ENCODE measurements at places on chromosomes 7 and 10.
A peak's percentile ranks its signal among the peaks of the same experiment; 100 is the strongest.

DNA sequence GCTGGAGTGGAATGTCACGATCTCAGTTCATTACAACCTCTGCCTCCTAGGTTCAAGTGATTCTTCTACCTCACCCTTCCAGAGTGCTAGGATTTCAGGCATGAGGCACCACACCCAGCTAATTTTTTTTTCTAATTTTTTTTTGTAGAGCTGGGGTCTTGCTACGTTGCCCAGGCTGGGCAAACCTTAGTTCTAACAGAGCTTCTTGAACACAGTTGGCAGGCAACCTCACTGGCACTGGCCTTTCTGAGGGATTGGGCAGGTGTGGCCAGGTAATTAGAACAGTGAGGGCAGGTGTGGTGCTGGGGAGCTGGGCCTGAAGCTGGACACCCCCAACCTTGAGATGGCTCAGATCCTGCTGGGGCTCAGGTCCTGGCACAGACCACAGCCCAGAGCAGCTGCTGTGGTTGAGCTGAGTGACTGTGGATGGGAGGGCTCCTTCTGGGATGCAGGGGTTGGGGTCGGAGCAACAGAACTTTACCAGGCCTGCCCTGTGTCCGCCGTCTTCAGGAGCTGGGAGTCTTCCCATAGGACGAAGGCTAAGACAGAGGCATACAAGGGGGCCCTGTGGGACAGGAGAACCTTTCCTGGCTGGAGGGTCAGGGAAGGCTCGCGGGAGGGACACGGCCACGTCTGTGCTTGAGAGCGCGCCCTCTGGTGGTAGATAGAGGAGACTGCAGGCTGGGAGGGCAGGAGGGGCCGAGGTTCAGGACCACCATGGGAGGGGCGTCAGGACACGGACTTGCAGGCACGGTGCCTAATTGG is 48.2 kb downstream of the COL26A1 start:
- DNase-seq = no peak

GRCh38 chr10:45239642-45240041 is 75.8 kb downstream of the OR13A1 start:
- no peak for DNase-seq

- DNase-seq = no peak
Measured at GRCh38 chr7:73832806-73833205, 2.0 kb downstream of the CLDN4 start.

GRCh38 chr7:157927313-157927925 is 590.6 kb downstream of the DNAJB6 start:
- DNase-seq = no peak

DNA sequence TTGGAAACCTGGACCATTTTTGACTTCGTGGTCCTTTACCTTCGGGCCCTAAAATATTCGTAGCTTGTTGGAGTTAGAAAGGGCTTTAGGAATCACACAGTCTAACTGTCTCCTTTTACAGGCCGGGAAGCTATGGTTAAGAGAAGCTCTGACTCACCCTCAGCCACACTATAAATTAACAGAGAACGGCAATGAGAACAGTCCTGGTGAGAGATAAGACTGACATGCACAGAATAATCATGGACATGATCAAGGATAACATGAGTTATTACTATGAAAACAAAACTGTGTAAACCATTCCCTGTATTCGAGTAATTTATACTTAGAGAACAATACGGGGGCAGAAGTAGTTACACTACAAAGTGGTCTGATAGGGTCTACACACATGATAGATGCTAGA is 162.5 kb upstream of the MALRD1 start:
- DNase-seq = no peak

- DNase-seq = no peak
Measured at GRCh38 chr7:1647961-1648672, 22.0 kb upstream of the ELFN1 start.

GRCh38 chr7:5425507-5426225 is 2.0 kb upstream of the TNRC18 start:
- peak; percentile 37 for DNase-seq

- DNase-seq = no peak
Measured at GRCh38 chr7:116224492-116225098, 14.3 kb downstream of the TES start.

GRCh38 chr7:47654672-47655298 is 72.9 kb upstream of the TNS3 start:
- DNase-seq = no peak

Data from GOT3 (cell line).